ENCODE measurements at places on chromosomes 16 and 17. TPM values are rescaled to one million over a fixed set of nuclear protein-coding genes. Genes with fewer than 3 reads are reported as not detected.

DNA sequence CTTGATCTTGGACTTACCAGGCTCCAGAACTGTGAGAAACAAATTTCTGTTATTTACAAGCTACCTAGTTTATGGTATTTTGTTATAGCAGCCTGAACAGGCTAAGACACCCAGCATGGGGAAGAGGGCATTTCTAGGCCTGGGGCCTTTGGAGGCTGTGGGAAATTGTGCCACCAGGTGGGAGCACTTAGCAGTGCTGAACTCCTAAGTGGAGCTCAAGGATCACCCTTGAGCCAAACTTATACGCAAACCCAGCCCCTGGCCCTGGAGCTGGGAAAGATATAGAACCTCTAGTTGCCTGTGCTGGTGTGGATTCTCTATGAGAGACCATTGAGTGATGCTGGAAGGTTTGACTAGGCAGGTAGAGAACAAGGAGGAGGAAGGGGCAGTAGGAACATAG lies 36.1 kb downstream of the MIS12 start:
- DNase-seq = no peak

GRCh38 chr17:34313164-34313563 lies 6.1 kb upstream of the CCL8 start:
- peak; percentile 73 for DNase-seq

GRCh38 chr17:81339191-81339533 lies 44.1 kb upstream of the SLC38A10 start:
- DNase-seq = no peak

GRCh38 chr17:57586742-57587141 lies 158.4 kb downstream of the CCDC182 start:
- no peak for DNase-seq

DNA sequence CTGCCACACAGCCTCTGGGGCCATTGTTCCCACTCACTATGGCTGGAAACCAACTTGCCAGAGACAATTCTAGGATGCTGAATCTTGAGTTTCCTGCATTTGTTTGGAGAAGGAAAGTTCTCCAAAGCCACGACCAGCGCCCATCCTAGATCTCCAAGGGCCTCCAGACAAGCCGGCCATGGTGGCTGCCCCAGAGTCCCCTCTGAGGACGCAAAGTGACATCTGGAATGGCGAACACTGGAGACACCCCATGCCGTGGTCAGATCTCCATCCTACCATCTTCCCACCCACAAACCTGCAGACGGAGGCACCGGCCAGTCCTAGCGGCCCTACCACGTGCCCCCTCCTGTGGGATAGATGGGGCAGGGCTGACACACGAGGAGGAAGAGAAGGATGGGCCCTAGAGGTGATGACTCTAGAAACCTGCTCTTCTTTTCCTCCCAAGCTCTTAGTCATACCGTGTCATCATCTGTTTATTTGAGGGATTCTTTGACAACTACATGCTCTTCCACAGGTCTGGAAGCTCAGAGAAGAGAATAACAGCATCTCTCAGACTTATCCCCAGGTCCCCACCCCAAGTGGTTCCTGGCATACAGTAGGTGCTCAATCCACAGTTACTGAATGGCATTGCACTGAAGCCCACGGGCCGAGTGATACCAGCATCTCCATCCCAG lies 71.3 kb downstream of the MYH11 start:
- no peak for DNase-seq

- peak; percentile 48 for DNase-seq
Measured at GRCh38 chr17:79087428-79088143, 13.0 kb downstream of the ENGASE start.

- peak; percentile 15 for DNase-seq
Measured at GRCh38 chr17:48181653-48182052, 74.1 kb downstream of the SNX11 start.

- DNase-seq = no peak
Measured at GRCh38 chr17:75570034-75570676, 17.4 kb upstream of the MYO15B start.

DNA sequence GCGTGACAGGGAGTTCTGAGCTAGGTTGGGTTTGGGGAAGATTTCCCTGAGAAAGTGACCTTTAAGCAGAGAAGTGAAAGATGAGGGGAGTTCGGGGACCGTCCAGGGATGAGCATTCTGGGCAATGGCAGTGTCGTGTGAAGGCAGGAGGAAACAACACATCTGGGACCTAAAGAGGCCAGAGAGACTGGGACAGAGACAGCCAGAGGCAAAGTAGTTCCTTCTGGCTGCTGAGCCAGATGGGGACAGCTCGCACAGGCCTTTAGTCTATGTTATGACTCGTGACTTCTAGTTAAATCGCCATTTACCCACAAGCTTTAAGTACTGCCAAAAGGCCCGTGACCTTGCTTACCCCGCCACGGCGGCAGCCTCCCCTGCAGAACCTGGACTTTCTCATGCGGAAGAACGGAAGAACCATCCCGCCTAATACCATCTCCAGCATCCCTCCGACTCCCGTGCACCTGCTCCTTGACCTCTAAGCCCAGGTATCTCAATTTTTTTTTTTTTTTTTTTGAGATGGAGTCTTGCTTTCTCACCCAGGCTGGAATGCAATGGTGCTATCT lies 8.5 kb upstream of the MED11 start:
- no peak for DNase-seq

DNA sequence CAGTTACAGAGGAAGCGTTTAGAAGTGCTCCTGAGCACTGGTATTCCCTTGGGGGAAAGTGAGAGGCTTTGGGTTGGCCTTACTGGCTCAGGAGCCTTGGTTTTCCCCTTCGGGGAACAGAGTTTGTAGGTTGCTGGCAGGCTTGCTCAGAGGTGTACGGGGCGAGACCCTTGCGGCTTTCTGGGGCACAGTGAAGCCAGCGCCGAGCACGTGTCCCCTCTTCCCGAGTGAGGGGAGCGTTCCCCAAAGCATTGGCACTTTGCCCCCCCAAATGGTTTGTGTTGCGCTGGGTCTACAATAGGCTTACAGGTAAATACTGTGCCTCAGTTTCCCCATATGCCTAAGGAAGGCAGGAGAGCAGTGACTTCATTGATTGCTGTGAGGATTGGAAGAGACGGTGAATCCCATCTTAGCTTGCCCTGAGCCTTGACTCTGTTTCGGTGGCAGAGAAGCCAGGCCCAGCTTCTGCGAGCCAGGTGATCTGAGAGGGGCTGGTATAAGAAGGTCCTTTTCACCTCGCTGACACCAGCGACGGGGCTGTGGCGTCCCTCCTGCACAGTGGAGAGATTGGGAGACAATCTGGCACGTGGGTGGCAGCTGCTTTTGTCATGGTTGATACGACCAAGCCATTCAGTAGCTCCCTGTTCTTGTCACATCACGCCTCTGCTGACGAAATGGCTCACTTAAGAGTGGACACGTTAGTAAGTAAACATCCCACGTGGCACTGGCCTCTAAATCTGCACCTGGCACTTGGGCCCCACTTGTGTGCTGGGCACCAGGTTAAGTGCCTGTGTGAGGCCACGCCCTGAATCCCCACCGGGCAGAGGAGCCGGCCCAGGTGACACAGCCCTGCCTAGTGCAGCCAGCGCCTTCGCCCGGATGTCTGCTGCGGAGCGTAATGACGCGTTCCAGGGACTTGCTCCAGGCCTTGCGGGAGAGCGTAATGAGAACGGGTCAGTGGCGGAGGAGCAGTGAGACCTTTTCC lies 55.0 kb downstream of the MEAK7 start:
- DNase-seq = no peak

- peak; percentile 61 for DNase-seq
Measured at GRCh38 chr17:17970699-17971430, 1.3 kb downstream of the TOM1L2 start.

- peak; percentile 90 for DNase-seq
Measured at GRCh38 chr17:73228748-73229236, 32.9 kb downstream of the CPSF4L start.

GRCh38 chr16:87062569-87063442 lies 254.4 kb downstream of the C16orf95 start:
- DNase-seq = peak; percentile 71

GRCh38 chr17:80970044-80970761 lies 21.4 kb upstream of the CHMP6 start:
- DNase-seq = peak; percentile 17

GRCh38 chr16:10575506-10576130 lies 4.8 kb downstream of the EMP2 start:
- DNase-seq = peak; percentile 69

DNA sequence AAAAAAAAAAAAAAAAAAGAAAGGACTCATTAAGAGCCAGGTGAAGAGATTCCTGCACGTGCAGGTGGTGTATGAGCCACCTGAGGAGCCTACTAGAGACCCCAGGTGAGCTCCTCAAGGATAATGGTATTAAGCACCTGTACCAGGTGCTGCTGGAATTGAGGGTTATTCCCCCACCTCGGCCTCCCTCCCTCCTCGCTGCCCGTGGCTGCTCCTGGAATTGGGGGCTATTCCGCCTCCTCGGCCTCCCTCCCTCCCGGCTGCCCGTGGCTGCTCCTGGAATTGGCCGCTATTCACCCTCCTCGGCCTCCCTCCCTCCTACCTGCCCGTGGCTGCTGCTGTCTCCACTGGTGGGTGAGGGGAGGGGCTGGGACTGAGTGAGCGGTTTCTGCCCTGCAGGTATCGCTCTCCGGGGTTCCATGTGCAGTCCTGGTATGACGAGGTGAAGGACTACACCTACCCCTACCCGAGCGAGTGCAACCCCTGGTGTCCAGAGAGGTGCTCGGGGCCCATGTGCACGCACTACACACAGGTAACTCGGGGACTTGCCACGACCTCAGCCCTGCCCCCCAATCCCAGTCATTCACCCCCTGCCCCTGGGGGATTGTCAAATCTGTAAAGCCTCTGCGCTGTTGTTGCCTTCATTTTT lies 29.3 kb downstream of the CRISPLD2 start:
- DNase-seq = no peak

DNA sequence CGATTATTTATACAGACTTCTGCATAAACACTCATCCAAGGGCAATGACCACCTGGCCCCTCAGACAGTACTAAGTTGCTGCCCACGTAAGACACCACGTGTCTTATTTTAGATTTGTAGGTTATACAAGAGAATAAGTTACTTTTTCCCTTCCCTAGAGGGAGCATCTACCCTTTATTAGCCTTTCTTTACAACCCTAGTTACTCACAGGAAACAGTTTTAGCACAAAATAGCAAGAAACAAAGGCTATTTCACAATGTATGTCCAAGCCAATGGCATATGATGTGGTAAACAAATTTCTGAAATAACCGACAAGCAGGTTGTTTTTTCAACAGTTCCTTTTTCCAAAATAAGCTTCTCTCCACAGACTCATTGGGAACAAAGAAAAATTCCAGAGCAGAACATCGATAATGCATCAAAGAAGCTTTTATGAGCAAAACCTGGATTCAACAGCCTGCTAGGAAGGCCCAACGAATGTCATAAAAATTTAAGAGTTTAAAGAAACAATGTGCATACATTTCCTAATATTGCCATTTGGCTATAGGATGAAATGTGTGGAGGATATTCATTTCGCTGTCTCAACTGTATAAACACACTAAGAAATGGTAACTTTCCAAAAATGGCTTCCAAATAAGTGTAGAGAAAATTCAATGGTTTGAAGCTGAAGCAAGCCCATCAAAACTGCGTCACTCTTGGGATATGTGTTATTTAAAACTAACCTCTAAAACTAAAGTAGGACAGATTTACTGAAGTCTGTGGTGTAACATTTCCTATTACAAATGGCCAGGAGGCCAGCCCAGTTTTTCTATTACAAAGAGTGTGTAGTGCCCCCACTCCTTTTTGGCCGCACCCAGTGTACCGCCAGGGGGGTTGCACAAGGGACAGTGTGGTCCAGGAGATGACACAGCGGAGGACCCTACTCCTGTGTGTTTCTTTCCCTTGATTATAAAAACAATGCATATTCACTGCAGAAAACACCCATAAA lies 50.4 kb upstream of the ERN1 start:
- peak; percentile 88 for DNase-seq

- peak; percentile 32 for DNase-seq
Measured at GRCh38 chr17:61009663-61010062, 332.0 kb downstream of the BCAS3 start.

GRCh38 chr17:82231562-82232321 lies 2.9 kb downstream of the SLC16A3 start:
- DNase-seq = peak; percentile 87

DNA sequence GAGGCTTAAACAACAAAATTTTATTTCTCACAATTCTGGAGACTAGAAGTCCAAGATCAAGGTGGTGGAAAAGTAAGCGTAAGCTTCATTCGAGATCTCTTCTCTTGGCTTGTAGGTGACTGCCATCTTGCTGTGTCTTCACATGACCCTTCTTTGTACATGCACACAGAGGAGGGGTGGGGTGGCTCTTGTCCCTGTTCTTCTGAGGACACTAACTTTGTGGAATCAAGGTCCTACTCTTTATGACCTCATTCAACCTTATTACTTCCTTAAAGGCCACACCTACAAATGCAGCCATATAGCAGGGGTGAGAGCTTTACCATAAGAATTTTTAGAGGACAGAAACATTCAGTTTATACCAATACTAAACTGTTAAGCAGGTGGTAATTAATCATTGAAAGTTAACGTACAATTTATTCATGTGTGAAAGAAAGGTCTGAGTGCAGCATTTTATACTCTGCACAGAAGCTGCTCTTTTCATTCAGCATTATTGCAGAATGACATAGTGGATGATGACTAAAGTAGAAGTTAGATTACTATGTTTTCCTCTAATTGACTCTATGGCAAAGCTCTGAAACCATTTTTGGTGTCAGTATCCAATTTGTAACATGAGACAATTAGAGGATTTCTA lies 139.9 kb upstream of the HLF start:
- no peak for DNase-seq

- no peak for DNase-seq
Measured at GRCh38 chr16:28307936-28308335, 15.6 kb downstream of the SBK1 start.

GRCh38 chr17:81865733-81866439 lies 5.3 kb downstream of the ARHGDIA start:
- DNase-seq = peak; percentile 87

GRCh38 chr17:49076573-49077384 lies 55.8 kb upstream of the B4GALNT2 start:
- peak; percentile 88 for DNase-seq

GRCh38 chr16:87809150-87809902 lies 43.5 kb upstream of the KLHDC4 start:
- peak; percentile 66 for DNase-seq

GRCh38 chr16:49955858-49956257 lies 69.2 kb upstream of the CNEP1R1 start:
- no peak for DNase-seq

GRCh38 chr16:30114411-30114810 lies 1.1 kb upstream of the GDPD3 start:
- no peak for DNase-seq

GRCh38 chr17:2939714-2940351 lies 123.6 kb downstream of the OR1D5 start:
- no peak for DNase-seq

KCNG4 gene
- total RNA-seq = not detected

TMEM100 gene
- 1.3 TPM for total RNA-seq

ST6GALNAC2 gene
- 1.9 TPM for total RNA-seq

MYH2 gene
- not detected for total RNA-seq

SECTM1 gene
- 24.2 TPM for total RNA-seq

PPP1R1B gene
- total RNA-seq = not detected

KRTAP1-1 gene
- not detected for total RNA-seq

CCL3 gene
- total RNA-seq = not detected

PIK3R5 gene
- total RNA-seq = under 0.01 TPM

LITAFD gene
- total RNA-seq = not detected

CPHXL2 gene
- not detected for total RNA-seq

NPW gene
- total RNA-seq = 1.3 TPM

KRTAP2-1 gene
- total RNA-seq = not detected
